ENCODE measurements at places on chromosomes 1 and 21.

- DNase-seq, result no peak
Observed at GRCh38 chr1:49541096-49541752, 482.5 kb downstream of the AGBL4 start.

DNA sequence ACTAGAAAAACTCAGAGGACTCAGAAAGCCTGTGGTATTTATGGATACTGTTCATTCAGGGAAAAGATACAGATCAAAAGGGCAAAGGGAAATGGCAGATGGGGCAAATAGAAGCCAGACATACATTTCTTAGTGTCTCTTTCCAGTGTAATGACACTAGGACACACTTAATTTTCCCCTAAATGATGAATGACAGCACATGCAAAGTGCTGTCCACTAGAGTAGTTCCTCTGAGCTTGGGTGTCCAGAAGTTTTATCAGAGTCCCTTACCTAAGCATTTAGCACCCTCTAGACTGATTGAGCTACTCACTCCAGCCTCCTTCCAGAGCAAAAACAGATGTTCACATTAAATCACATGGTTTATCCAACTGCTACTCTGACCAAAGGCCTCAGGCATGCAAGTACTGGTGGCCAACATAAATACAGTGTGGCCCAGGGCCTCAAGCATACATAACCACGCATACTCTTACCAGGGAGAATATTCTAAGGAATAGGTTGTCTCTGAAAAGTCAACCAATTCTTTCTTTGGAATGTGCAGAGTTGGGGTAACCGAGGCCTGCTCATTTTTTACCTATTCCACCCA is 166.9 kb downstream of the NCAM2 start:
- DNase-seq, result no peak

- no peak for DNase-seq
Observed at GRCh38 chr21:45253180-45253579, 34.5 kb downstream of the POFUT2 start.

DNA sequence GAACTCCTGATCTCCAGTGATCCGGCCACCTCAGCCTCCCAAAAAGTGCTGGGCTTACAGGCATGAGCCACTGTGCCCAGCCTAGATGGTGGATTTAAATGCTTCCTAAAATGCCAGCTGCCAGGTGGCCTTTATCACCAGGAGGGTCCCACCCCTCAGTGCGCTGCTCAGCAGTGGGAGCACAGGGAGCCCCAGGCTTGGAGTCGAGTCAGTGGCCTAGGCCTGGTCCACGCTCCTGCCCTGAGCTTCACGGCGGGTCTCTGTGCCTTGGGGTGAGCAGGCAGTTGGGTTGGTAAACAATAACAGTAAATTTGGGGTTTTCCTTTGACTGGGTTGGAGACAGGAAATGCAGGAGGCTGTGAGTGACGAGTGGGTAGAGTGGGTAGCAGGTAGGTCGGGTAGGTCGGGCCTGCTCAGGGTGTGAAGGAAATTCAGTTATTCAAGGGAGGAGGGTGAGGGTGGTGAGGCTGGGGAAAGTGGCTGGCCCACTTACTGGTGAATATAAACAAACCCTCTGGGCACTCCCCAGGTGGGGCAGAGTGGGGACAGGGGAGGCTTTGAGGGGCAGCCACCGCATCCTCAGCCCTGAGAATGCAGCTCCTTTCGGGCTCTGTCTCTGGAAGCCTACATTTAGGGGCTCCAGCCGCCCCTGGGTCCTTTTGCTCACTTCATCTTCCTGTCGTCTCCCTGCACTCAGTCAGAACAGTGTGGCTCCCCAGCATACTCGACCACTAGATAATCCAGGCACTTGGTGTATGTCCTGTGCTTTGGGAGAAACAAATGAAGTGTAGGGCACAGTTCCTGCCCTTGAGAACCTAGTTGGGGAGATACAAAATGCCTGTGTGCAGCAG is 33.5 kb upstream of the IL19 start:
- peak; percentile 41 for DNase-seq

- no peak for DNase-seq
Observed at GRCh38 chr1:168374566-168374965, 93.9 kb downstream of the TBX19 start.

DNA sequence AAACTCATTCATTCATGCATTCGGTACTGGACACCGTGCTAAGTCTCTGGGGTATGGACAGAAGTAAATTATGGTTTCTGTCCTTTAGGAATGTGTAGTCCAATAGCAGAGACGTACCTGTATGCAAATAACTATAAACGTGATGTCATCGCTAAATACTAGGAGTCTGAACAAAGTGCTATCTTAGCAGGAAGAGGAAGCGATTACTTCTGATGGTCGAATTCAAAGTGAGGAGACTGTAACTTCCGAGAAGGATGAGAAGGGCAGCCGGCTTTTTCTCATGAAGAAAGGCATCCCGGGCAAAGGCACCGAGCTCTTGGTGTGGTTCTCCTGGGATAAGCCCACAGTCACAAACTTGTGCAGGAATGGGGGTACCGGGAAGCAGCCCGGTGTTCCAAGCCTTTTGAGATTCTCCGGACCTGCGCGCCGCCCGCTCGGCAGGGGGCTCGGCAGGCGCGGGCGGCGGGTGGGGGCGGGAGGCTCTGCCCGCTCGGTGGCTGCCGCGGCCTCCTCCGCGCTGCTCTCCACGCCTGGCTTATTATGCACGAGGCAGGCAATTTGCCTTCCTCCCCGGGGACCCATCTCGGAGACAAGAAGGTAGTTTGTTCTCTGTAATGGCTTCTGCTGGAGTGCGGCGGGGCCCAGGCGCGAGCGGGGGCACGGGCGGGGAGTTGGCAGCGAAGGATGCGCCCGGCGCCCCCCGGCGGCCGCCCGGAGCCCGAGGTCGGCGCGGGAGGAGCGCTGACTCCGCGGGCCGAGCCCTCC is 67.5 kb upstream of the CD1D start:
- peak; percentile 69 for DNase-seq

- DNase-seq, result no peak
Observed at GRCh38 chr21:14542638-14543037, 3.5 kb downstream of the SAMSN1 start.

DNA sequence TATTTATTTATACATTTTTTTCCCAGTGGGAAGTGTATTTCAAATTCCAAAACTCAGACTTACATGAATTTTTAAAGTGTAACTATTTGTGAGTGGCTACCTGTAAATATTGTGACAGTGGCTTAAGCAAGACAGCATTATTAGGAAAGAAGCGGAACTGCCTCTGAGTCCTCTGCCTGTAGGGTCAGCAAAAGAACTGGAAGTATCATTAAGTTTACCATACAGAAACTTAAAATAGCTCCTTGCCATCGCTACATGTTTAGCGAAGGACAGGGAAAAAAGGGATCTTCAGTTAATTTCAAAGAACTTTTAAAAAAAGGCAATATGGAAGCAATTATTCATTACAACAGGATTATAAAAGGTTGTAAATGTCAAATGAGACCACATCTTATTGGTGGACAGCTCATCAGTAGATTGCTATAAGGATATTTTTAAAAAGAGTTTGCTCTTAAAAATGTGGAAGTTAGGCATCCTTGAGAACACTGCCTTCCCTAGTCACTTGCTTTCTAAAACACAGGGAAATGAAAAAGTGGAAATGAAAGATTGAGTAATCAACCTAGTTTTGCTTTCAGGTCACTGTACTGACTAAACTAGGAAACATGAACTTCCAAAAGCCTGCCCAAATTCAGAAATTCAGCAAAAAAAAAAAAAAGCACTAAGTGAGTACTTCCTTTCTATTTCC is 39.2 kb downstream of the NSL1 start:
- no peak for DNase-seq

- DNase-seq, result no peak
Observed at GRCh38 chr1:45437323-45437722, 53.6 kb downstream of the TESK2 start.

GRCh38 chr1:40017951-40018575 is 22.5 kb upstream of the CAP1 start:
- DNase-seq, result no peak

Measured in activated CD4-positive, alpha-beta T cell treated with anti-CD3 and anti-CD28 coated beads for 36 hours (primary cell).